ENCODE measurements at places on chromosomes 5 and 9.

DNA sequence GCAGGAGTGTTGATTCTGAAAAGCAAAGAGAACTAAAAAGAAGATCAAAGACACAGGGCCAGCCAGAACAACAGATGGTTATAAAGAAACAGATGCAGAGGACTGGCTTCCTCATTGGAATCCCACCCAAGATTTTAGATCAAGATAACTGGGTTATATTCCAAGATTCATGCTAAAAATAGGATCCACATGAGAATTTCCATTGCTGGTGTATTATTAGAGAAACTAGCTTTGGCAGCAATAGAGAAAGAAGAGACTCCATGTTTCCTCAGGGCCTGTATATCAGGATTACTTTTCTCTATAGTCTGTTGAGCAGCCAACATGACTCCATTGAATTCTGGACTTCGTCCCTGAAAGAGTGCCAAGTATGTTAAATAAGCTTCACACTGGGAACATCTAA, 367.3 kb downstream of the TUSC1 start:
- DNase-seq = no peak
- H3K36me3 ChIP-seq = no peaks in the 10 kb centered on the region
- H3K27ac ChIP-seq = no peak overlapping the region
- no peaks in the 10 kb centered on the region for H3K4me1 ChIP-seq
- no peak overlapping the region for H3K4me3 ChIP-seq

GRCh38 chr9:84593352-84593751, 76.2 kb upstream of the NTRK2 start:
- peaks cover 3% of the 10 kb centered on the region for H3K27me3 ChIP-seq
- H3K4me3 ChIP-seq = no peak overlapping the region
- no peak for DNase-seq
- no peaks in the 10 kb centered on the region for H3K36me3 ChIP-seq
- H3K4me1 ChIP-seq = no peaks in the 10 kb centered on the region

DNA sequence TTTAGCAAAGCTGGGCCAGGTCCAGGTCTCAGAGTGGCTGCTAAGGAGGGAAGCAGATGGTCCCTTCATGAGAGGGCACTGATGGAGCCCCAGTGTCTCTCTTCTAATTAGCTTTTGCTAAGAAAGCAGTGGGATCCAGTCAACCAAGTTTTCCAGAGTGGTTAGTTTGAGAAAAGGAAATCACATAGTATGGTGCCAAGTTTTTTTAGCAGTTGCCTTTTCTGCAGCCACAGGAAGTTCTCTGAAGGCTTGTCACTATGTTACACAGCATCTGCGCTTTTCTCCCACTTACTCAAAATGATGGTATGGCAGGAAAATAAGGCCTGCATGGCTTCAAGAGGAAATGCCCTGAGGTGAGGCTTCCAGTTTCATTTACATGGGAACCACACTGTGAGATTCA, 331.5 kb upstream of the ZNF462 start:
- no peaks in the 10 kb centered on the region for H3K27me3 ChIP-seq
- H3K4me3 ChIP-seq = no peak overlapping the region
- no peaks in the 10 kb centered on the region for H3K4me1 ChIP-seq
- no peak overlapping the region for H3K27ac ChIP-seq

- peak; percentile 84 for DNase-seq
- H3K27ac ChIP-seq = peak within 1 kb of the TSS; percentile 99
- H3K4me3 ChIP-seq = peak within 1 kb of the TSS; percentile 99
- no peaks in the 10 kb centered on the region for H3K36me3 ChIP-seq
- H3K27me3 ChIP-seq = no peaks in the 10 kb centered on the region
Measured at GRCh38 chr5:181260720-181261319, at the start of gene TRIM52. TRIM52 (minus strand) TSS chr5:181261143; CDS start chr5:181260813, 330 bp downstream.

- no peaks in the 10 kb centered on the region for H3K4me1 ChIP-seq
- H3K4me3 ChIP-seq = no peak overlapping the region
- DNase-seq = no peak
- H3K27ac ChIP-seq = no peak overlapping the region
- H3K27me3 ChIP-seq = no peaks in the 10 kb centered on the region
Measured at GRCh38 chr9:30943446-30944224, 1440.8 kb upstream of the ACO1 start.

GRCh38 chr5:143892271-143892670, 80.3 kb downstream of the HMHB1 start:
- H3K27ac ChIP-seq = no peak overlapping the region
- peaks cover 8% of the 10 kb centered on the region for H3K4me1 ChIP-seq

- no peaks in the 10 kb centered on the region for H3K36me3 ChIP-seq
- no peak overlapping the region for H3K4me3 ChIP-seq
- no peak for DNase-seq
- H3K4me1 ChIP-seq = no peaks in the 10 kb centered on the region
Measured at GRCh38 chr5:145948921-145949320, 12.5 kb downstream of the SH3RF2 start.

- H3K36me3 ChIP-seq = no peaks in the 10 kb centered on the region
- no peak overlapping the region for H3K27ac ChIP-seq
- H3K4me1 ChIP-seq = no peaks in the 10 kb centered on the region
- no peaks in the 10 kb centered on the region for H3K27me3 ChIP-seq
- H3K4me3 ChIP-seq = no peak overlapping the region
- DNase-seq = no peak
Measured at GRCh38 chr5:145360936-145361335, 474.2 kb downstream of the PRELID2 start.

DNA sequence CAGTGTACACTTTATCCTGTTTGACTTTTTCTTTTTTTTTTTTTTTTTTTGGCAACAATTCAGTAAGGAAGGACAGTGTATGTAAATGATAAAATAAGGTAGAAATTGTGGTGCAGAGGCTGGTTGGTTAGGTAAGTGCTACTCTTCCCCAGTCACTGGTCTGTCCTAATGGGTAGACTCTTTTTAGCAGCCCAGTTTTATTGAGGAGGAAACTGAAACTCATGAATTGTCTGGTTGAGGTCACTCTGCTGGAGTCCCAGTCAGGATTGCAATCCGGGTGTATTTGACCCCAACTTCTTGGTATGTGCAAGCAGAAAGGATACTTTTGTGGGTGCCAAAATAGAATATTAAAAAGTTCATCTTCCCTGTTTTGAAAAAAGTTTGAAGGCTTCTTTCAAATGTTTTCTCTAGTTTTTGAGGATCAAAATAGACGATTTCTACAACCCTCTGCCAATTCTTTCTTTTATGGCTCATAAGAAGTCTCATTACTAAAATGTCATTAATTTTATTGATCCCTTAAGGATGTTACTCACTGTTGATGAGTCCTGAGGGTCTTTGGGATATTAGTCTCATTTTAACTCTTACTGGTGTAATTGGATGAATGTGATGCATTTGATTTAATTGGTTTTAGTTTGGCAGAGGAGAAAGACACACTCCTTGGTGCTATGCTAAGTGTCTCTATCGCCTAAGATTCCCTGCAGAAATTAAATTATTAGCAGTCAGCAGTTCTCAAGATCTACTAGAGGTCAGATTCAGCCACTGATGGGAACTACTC, 171.9 kb downstream of the KDM4C start:
- no peaks in the 10 kb centered on the region for H3K27me3 ChIP-seq
- no peak overlapping the region for H3K4me3 ChIP-seq
- H3K4me1 ChIP-seq = peaks cover 59% of the 10 kb centered on the region

- H3K36me3 ChIP-seq = no peaks in the 10 kb centered on the region
- no peak overlapping the region for H3K27ac ChIP-seq
- H3K4me1 ChIP-seq = no peaks in the 10 kb centered on the region
- no peak overlapping the region for H3K4me3 ChIP-seq
- H3K27me3 ChIP-seq = no peaks in the 10 kb centered on the region
- DNase-seq = no peak
Measured at GRCh38 chr5:52997424-52997823, 8.3 kb downstream of the ITGA2 start.

- H3K27ac ChIP-seq = no peak overlapping the region
- no peak for DNase-seq
- peaks cover 22% of the 10 kb centered on the region for H3K4me1 ChIP-seq
Measured at GRCh38 chr5:75509956-75510355, 1.5 kb downstream of the CERT1 start.

GRCh38 chr5:74490814-74491213, 149.7 kb downstream of the ENC1 start:
- H3K36me3 ChIP-seq = no peaks in the 10 kb centered on the region
- no peaks in the 10 kb centered on the region for H3K4me1 ChIP-seq
- H3K27me3 ChIP-seq = peaks cover 9% of the 10 kb centered on the region
- no peak overlapping the region for H3K27ac ChIP-seq
- H3K4me3 ChIP-seq = no peak overlapping the region
- DNase-seq = no peak

- H3K27me3 ChIP-seq = no peaks in the 10 kb centered on the region
- H3K4me1 ChIP-seq = peaks cover 2% of the 10 kb centered on the region
- no peaks in the 10 kb centered on the region for H3K36me3 ChIP-seq
- H3K27ac ChIP-seq = no peak overlapping the region
Measured at GRCh38 chr5:171258737-171259415, 50.2 kb upstream of the TLX3 start.

- H3K4me3 ChIP-seq = no peak overlapping the region
- H3K27ac ChIP-seq = no peak overlapping the region
- H3K4me1 ChIP-seq = peaks cover 23% of the 10 kb centered on the region
- no peak for DNase-seq
Measured at GRCh38 chr9:6907772-6908381, 150.1 kb downstream of the KDM4C start.

DNA sequence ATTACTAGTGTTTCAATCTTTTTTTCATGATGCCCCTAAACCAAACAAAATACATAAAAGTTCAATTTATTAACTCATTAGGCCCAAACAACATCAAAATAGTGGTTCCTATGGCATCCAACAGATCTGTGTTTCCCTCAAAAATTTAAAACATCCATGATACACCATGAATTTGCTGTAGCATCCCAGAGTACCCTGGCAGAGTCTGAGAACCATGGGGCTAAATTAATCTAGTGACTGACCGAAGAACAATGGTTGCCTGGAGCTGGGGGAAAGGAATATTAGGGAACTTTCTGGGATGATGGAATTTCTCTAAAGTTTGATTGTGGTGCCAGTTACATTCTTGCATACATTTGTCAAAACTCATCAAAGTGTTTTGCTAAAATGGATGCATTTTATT, 79.5 kb upstream of the TRIO start:
- no peaks in the 10 kb centered on the region for H3K4me1 ChIP-seq
- H3K27me3 ChIP-seq = peaks cover 6% of the 10 kb centered on the region
- DNase-seq = no peak

DNA sequence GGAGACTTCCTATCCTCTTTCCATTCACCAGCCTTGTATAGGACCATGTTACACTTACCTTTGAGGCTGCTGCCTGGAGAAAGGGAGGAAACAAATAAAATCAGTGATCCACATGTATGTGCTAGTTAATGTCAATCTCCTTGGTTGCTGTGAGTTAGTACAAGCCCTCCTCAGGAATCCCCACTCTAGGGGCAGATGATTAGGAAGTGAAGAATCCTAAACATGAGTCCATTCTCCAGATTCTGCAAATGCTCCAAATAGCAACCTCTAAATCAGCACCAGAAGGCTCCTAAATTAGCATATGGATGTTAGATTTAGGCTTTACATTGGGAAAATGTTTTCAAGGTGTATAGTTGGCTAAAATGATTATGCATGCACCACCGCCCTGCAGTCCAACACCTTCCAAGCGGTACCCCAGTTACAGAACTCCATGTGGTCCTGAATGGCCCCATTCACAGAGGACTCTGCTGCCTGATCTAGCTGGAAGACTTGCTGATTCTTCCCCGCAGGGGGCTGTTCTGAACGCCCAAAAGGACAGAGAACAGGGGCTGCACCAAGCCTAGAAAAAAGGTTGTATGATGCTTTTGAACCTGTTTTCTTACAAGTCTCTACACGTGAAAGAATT, 123.2 kb downstream of the TLE1 start:
- no peaks in the 10 kb centered on the region for H3K36me3 ChIP-seq
- no peak for DNase-seq
- H3K4me3 ChIP-seq = no peak overlapping the region
- no peaks in the 10 kb centered on the region for H3K27me3 ChIP-seq

DNA sequence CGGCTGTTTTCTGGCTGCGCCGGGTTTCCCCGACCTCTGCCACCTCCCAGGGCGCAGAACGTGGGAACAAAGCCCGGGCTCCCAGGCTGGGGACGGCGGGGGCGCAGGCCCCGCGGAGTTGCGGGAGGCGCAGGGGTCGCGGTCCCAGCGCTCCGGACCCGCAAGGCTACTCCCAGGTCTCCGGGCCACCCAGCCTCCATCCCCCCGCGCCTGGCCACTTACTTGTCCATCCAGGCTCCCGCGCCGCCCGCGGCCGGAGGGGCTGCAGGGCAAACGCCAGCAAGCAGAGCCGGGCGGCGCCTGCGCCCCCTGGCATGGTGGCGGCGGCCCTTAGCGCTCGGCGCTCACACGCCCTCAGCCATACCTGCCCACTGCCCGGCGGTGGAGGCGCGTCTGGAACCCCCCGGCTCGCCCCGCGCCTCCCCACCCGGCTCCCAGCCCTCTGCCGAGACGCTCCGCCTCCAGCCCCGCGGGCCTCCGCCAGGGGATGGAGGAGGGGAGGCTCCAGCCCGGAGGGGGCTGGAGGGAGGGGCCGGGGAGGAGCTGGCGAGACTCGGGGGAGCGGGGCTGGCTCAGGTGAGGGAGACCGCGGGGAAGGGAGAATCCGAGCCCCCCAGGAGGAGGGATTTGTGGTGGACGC, at the start of gene ADAM19:
TSS of gene ADAM19 (minus strand) at position 395 of the 640 bp plus-strand sequence. CDS start at position 316, 79 bp downstream.
- H3K36me3 ChIP-seq = no peaks in the 10 kb centered on the region
- H3K27me3 ChIP-seq = peaks cover 34% of the 10 kb centered on the region
- peak within 1 kb of the TSS; percentile 97 for H3K4me3 ChIP-seq
- peak within 1 kb of the TSS; percentile 78 for H3K27ac ChIP-seq

- H3K27me3 ChIP-seq = no peaks in the 10 kb centered on the region
- no peaks in the 10 kb centered on the region for H3K36me3 ChIP-seq
- H3K27ac ChIP-seq = peak overlapping the region; percentile 82
- H3K4me3 ChIP-seq = no peak overlapping the region
- peaks cover 53% of the 10 kb centered on the region for H3K4me1 ChIP-seq
Measured at GRCh38 chr5:176413709-176414191, 2.6 kb downstream of the CLTB start.

DNA sequence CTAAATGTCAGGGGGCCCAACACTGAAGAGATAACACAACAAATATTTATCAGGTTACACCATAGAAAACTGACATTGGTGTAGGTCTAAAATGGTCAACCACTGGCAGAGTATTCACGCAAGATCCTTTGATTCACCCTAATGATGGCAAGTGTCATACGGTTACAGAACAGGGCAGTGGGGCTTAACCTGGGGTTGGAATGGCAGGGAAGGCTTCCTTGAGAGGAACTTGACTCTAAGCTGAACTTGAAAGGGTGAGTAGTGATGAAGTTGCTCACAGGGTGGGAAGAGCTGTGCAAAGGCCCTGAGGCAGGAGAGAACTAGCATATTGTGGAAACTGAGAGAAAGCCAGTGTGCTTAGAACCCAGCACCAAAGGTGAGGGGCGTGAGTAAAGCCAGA, 97.1 kb upstream of the MVB12B start:
- DNase-seq = no peak
- peaks cover 20% of the 10 kb centered on the region for H3K27me3 ChIP-seq
- no peak overlapping the region for H3K4me3 ChIP-seq

DNA sequence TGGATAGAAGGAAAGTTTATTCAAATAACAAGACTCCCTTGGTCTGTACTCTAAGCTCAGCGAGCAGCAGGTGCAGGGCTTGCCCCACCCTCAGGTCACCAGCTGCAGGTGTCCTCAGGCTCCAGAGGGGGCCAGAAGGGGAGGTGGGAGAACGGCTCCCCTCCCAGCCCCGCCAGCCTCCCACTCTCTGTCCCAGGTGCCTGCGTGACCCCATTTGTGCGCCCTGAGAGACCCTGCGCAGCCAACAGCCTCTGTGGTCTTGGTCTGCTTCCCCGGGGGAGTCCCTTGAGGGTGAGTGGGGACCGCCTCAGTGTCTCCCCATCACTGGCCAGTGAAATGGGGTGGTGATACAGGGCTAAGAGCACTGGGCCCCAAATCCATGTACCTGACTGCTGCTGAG, 62.3 kb upstream of the STXBP1 start:
- no peak for DNase-seq
- no peaks in the 10 kb centered on the region for H3K36me3 ChIP-seq
- H3K4me1 ChIP-seq = peaks cover 15% of the 10 kb centered on the region
